AG10803 (cell line): ENCODE measurements at places on chromosomes 11 and 22.

DNA sequence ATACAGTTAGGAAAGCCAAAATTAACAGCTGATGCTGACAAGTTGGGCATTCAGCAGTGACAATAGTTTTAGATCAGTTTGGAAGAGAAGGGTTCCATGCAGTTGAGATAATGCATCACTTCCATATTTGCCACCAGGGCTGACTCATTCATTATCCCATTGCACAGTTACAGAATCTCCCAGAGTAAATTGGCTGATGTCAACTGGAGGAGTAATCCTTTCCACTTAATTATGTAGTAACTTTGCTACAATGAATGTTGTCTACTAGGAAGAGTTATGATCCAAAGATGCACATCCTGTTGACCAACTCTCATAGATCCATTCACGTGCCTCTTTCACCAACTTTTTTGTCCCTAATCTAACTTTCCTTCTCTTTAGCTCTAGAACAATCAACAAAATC is 123.3 kb upstream of the LUZP2 start:
- DNase-seq = no peak

- DNase-seq = no peak
Measured at GRCh38 chr11:99814021-99814420, 793.3 kb downstream of the CNTN5 start.

DNA sequence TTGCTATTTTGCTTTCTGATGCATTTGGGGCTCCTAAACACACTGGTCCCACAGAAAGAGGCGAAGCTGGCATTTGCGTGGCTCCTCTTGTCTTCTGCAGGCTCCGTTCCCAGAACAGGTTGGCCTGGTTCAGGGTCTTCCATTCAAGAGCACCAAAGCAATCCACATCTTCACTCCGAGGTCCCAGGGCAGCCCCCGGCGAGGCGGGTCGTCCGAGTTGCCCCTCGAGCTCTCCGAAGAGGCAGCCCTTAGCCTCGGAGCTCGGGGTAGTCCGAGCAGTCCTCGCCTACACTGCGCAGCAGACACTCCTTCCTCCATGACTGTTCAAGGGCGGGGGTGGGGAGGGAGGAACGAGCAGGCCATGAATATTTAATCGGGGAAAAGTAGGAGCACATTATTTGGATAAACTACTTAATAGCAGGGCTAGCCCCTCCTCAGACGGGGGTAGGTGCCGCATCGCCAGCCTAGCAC is 321.3 kb downstream of the BLID start:
- no peak for DNase-seq

- no peak for DNase-seq
Measured at GRCh38 chr11:65428578-65429067, 6.0 kb downstream of the NEAT1 start.

DNA sequence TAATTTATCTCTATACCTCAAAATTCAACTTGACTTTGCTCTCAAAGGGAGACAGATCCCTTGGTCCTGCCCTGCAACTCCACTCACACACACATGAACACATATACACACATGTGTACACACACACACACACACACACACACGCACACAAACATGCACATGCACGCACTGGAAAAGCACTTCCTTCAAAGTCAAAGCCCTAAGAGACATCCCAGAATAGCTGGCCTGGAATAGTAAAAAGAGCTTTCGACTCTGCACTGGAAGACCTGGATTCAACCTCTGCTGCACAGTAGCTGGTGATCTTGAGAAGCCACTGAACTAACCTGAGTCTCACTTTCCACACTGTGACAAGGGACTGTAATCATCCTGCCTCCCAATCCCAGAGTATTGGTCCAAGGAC is 26.8 kb downstream of the TENM4 start:
- no peak for DNase-seq

- DNase-seq = no peak
Measured at GRCh38 chr11:130490682-130491449, 42.4 kb downstream of the ADAMTS15 start.

GRCh38 chr11:44096360-44097185 is 1.1 kb downstream of the EXT2 start:
- peak; percentile 67 for DNase-seq

DNA sequence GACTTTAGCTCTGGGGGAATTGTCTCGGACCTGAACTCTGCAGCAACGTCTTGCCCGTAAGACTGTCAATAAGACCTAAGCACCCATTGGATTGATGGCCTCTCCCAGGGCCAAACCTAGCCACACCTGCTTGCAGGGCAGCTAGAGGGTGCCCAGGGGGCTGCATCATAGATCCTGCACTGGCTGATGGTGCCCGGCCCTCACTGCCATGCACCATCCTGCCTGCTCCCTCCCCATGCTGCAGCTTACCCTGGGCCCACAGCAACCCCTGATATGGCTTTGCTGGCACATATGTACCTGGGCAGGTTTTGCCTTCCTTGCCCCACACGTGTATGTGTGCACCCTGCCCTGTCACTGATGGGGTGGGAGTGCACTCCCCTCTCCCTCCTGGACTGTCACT is 8.9 kb upstream of the BBOX1 start:
- DNase-seq = no peak

DNA sequence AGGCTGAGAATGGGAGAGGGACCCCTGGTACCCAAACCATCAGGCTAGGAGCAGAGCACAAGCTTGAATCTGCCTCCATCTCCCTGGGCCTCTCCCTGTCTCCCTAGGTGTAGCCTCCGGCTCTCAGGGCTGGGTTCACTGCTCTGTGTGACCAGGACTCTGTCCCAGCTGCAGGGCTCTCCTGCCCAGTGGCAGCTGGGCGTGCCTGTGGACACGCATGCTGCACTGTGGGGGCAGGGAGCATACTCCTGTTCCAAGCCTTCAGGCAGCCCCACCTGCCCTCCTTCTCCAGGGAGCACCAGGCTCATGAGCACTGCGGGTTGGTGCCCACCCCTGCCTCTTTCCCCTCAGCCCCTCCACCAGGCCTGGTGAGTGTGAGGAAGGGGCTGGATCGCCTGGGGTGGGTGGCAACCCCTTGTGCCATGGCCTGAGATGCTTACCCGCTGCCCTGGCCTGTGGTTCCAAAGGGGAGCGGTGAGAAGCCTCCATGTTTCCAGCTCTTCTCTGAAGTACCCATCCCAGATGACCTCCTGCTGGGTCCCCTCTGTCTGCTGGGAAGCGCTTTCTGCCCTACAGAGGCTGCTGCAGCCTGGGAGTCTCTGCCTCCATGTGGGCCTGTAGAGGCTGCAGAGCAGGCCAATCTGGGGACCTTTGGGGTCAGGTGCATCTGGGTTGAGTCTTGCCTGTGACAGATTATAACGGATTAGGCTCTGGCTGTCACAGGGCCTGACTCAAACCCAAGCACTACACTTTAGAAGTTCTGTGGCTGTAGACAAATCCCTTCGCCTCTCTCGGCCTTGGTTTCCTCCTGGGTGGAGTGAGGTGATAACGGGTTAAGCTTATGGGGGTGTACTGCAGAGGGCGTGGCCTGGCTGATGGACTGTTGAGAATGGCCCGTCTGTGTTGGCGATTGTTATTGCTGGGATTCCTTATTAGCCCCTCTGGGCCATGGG is 43.7 kb downstream of the WNT11 start:
- DNase-seq = no peak

DNA sequence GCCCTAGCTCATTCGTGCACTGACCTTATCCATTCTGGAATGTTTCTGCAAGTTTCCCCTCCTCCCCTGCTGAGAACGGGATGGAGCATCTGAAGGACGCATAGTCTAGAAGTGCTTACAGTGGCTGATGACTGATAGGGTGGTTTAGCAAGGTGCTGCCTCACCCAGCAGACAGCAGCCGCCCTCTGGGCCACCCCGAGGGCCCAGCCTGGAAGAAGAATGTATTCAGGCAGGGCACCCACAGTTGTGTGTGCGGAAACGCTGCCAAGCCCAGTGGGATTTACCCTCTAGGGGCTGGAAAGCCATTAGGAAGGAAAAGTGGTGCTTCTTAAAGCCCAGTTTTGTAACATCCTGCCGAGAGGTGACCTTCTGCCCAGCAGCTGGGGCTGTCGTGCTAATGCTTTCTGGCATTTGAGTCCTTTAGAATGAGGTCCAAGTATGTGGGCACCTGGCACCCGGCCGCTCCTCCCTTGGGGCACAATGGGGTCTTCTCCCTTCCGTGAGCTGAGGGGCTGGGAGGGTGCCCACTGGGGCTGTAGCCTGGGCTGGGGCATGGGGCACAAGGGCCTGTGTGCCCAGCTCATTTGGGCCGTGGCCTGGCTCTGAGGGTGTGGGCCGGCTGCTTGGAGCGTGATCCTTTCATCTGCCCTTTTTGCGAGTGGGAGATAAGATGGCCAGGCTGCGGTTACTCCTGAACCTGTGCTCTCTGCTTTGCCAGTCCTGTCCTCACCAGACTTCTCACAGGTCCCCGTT is 14.4 kb downstream of the FBLN1 start:
- DNase-seq = peak; percentile 82

DNA sequence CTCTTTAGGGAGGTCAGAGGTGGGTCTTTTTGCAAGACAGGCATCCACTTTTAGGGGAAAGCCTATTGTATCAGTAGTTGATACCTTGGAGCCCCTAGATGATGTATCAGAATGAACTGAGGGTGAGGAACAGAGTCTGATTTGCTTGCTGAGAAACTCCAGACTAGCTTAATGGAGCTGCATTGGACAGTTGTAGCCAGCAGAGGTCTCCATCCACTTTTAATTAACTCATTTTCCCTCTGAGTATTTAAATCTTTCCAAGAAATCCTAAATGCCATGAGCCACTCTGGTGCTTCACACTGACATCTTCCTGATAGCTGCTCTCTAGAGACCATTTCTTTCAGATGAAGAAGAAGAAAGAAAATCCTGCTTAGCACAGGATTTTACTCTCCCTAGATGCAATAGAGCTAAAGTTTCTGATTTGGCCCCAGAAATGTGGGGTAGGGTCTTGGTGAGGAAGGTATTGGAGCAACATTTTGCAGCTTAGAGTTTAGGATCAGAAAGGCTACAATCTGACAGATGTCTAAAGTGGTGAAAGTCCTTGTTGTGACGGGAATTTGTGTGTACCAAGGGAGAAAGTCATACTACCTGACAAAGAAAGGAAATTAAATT is 38.0 kb downstream of the EXT2 start:
- DNase-seq = peak; percentile 52

- DNase-seq = no peak
Measured at GRCh38 chr22:49633010-49633324, 194.7 kb downstream of the BRD1 start.
